IPS-NIHi11 (cell line): ENCODE measurements at places on chromosomes 7 and 10.

GRCh38 chr10:63467841-63468240 is 2.1 kb upstream of the JMJD1C start:
- DNase-seq: no peak

GRCh38 chr7:45972629-45973312 is 51.7 kb upstream of the IGFBP3 start:
- no peak for DNase-seq

- peak; percentile 67 for DNase-seq
Measured at GRCh38 chr7:142391191-142391992, 133.5 kb upstream of the PRSS58 start.

- no peak for DNase-seq
Measured at GRCh38 chr10:97024168-97025073, 161.3 kb downstream of the SLIT1 start.

DNA sequence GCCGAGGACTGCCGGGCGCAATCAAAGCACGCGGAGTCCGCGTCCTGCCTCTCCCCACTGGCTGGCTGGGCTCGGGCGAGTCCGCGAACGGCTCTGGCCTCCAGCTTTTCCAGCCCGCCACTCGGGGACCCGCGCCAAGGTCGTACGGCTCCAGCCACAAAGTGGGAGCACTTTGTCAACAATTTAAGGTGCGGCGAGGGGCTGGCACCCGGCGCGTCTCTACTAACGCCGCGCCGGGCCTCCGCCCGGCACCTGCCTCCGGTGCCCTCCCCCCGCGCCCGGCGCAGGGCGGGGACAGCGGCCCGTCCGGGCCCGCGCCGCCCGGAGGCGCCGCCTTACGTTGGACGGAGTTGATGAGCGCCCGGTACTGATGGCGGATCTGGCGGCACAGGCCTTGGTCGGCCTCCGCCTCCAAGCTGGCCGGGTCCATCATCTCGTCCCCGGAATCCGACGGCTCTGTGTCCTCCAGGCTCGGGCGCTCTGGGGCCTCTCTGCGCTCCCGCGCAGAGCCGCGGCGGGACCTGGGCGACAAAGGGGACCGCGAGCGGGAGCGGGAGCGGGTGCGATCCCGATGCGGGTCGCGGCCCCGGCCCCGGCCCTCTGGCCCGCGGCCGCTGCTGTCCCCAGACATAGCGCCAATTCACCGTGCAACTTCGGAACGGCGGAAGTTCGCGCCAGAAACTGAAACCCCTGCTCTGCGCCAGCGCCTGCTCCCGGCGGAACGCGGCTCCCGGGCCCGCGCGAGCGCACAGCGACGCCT is at the start of gene NSMCE4A:
Gene NSMCE4A (minus strand): TSS at position 683 of the 760 bp plus-strand sequence. CDS start 52 bp downstream, at position 631.
- DNase-seq: peak; percentile 97

DNA sequence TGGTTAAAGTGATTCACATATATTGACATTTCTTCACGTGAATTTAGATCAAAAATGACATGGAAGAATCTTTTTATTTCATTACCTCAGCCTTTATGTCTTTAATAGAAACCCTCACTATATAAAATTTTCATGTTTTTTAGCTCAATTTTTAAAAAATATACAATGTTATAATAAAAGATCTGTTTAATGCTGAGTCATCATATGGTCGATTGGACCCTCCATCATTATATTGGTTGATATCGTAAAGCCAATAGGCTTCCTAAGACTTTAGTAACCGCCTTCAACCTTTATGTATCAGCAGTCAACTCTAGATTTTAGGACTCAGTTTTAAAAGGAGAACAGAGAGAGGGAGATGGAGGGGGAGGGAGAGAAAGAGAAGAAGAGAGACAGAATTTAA is 162.3 kb upstream of the FERD3L start:
- no peak for DNase-seq

DNA sequence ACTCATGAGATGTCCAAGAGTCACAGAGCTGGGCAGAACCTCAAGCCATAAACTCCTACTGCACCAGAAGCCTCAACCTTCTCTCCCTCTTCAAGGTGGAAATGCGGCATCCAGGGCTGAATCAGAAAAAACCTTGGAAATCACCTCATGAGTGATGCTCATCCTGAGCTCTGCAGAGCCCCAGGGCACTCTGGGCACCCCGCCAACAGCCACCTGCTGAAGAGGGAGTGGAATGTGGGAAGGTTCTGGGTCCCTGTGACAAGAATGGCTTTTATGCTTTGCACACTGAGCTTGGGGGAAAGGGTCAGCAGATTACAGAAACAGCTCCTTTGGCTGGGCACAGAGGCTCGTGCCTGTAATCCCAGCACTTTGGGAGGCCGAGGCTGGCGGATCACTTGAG is 18.8 kb downstream of the NUDT1 start:
- DNase-seq: no peak
